ENCODE measurements at places on chromosomes 2 and 18.

- no peak for DNase-seq
These were observed 20.9 kb downstream of the GREB1L start for GRCh38 chr18:21262979-21263378.

DNA sequence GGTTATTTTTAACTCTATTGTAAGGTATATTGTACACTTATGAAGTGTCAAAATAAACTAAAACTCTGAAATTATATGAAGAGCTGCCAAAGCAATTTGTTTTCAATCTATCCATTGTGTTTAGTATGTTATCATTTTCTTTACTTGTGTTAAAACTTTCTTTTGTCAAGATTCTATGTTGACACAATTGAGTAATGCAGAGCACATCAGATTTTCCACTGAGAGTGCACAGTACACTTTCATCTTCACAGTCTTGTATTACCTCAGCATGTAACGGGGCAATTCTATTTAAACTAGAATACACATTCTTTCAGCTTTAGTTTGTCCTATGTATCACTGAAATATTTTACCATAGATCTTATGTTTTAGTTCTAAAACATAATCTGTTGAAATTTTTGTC, 304.4 kb upstream of the ZC3H15 start:
- no peak for DNase-seq

GRCh38 chr2:74037379-74037860, 52.7 kb downstream of the TET3 start:
- no peak for DNase-seq

- no peak for DNase-seq
These were observed 149.6 kb upstream of the SMAD7 start for GRCh38 chr18:49100226-49100968.

GRCh38 chr2:160647967-160648685, 154.5 kb upstream of the RBMS1 start:
- no peak for DNase-seq

DNA sequence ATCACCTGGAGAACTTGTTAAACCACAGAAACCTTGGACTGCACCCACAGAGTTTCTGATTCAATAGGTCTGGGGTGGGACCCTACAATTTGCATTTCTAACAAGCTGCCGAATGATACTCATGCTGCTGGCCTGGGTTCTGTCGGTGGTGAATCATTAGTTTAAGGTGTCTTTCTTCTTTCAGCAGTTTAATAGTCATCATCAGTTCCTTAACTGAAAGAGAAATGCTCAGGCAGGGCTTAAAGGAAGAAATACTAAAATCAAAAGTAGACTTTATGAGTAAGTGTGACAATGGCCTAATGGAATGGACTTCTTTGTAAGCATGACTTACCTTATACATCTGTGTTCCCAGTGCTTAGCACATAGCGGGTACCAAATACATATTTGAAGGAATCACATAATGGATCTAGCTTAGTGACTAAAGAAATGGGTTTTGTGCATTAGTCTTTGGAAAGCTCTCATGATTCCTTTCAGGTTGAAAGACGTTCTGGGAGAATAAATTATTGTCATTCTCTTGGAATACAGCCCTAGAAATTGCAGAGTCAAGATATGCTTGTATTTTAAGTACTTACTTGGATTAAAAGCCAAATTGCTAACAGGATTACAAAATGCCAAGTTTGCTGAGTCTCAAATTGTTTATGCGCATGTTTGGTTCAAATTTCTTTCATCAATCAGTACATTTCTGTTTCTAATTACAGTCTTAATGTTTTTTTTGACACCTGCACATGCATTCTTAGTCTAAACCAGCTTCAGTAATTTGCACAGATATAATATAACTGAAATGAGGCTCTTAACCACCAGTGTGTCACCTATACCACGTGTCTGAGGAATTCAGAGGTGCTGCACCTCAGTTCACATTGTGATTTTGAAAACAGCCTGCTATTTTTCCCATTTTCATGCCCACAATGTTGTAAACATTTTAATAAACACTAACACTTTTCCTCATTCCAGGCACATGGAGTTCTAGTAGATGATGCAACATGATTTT, 220.3 kb upstream of the NRP2 start:
- DNase-seq: no peak

- no peak for DNase-seq
These were observed 73.7 kb upstream of the COPS8 start for GRCh38 chr2:237012004-237012403.

DNA sequence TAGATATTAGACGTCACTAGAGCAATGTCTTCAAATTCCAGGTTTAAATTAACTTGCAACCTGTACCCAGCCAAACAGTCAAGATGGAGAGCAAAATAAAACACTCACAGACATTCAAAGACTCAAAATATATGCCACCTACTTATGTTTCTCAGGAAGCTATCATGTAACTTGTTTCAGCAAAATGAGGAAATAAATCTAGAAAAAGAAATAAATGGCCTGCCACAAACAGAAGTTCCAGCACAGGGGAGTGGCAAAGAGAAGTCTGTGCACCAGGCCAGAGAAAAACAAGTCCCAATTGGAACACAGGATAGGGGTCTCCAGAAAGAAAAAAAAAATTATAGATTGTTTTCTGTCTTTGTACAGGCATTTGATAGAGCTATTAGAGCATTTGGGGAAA, 96.7 kb downstream of the LRP2 start:
- no peak for DNase-seq

DNA sequence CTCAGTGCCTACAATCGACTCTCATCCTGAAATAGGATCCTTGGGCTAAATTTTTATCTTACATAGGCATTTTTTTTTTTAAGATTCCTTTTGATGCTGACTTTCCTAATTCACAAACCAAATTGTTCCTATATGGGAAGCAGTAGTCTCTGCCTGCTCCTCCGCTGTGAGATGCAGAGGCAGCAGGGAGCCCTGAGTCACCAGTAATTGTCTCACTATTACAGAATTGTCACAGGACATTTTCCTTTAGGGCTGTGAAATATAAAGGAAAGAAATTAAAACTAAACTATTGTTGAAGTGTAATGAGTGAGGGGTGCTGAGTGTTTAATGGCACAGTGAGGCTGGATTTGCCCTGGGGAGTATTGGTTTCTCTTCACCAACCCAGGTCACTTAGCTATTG, 63.8 kb downstream of the MYO3B start:
- no peak for DNase-seq

GRCh38 chr2:137387044-137387443, 577.2 kb upstream of the HNMT start:
- DNase-seq: no peak

- DNase-seq: no peak
These were observed 196.3 kb downstream of the MC4R start for GRCh38 chr18:60176259-60176658.

DNA sequence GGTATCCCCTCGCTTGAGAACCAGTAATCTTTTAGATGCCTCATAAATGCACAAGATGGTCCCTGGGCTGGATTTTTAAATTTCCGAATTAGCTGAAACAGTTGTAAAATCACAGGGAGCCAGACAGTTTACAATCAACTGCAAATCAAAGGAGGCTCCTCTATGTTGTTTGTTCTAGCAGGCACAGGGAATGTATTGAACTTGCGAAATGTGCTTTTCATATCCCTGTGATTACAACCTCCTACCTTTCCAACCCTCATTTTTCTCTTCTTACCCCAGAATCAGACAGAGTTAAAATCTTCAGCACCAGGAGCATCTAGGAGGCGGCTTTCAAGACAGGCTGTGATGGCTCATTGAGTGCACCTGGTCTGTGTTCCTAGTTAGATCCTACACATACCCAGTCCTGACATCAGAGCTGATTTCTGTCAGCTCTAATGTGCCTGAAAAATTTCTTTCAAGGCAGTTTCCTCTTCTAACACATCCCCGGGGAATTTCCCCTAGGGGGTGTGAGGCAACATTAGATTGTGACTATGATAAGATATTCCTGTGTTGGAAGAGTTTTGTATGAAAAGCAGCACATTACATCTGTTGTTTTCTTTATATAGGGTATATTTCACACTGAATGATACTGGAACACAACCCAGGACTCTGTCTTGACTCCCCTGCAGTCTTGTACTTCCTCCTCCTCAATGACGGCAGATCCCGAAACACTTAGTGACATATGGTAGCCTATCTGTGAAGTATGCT, 17.9 kb upstream of the CAVIN2 start:
- no peak for DNase-seq

- DNase-seq: no peak
These were observed 99.8 kb upstream of the PELI1 start for GRCh38 chr2:64244037-64244416.

- no peak for DNase-seq
These were observed 321.4 kb upstream of the MMADHC start for GRCh38 chr2:149908726-149909683.

- no peak for DNase-seq
These were observed 47.5 kb downstream of the FAM117B start for GRCh38 chr2:202682274-202682673.
